T1000 (cell line): ENCODE measurements at places on chromosomes 13 and 19.

- no peak for DNase-seq
Observed at GRCh38 chr19:33054623-33055022, 10.1 kb downstream of the RHPN2 start.

GRCh38 chr13:94210816-94211215, 268.7 kb downstream of the DCT start:
- DNase-seq, result no peak

- DNase-seq, result no peak
Observed at GRCh38 chr13:30346789-30347167, 39.4 kb upstream of the KATNAL1 start.

- no peak for DNase-seq
Observed at GRCh38 chr13:30446126-30446500, 19.6 kb downstream of the HMGB1 start.

DNA sequence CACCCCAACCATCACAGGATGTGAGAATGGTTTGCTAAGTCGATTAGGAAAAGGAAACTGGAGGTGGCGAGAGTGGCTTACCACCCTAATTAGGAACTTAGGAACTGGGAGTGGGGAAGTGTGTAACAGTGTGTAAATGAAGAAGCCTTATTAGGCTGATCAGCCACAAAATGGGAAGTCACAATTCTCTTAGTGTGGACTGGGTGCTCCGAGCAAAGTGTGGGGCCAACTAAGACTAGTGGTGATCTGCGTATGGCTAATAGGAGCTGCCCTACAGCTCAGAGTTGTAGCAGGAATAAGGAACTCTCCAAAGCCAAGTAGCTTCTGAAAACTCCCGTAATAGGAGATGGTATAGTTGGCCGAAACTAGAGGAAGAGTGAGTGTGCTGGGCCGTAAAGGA, 7.6 kb downstream of the SIGLEC11 start:
- no peak for DNase-seq

DNA sequence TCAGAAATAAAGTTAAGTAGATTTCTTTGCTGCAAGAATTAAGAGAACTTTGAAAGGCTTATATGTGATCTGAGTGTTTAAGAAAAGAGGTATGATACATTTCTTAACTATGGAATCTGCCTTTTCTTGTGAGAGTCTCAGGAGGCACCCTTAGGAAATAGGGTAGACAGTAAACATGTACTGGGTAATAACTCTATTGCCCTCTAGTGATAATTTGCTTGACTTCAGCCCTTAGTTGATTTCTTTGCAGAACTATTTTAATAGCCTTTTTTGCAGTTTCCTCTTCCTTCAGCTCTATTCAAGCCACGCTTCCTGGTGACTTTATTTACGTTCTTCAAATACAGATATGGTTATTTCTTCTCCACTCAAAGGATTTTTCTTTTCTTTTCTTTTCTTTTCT, 37.0 kb upstream of the CCNA1 start:
- DNase-seq, result no peak

DNA sequence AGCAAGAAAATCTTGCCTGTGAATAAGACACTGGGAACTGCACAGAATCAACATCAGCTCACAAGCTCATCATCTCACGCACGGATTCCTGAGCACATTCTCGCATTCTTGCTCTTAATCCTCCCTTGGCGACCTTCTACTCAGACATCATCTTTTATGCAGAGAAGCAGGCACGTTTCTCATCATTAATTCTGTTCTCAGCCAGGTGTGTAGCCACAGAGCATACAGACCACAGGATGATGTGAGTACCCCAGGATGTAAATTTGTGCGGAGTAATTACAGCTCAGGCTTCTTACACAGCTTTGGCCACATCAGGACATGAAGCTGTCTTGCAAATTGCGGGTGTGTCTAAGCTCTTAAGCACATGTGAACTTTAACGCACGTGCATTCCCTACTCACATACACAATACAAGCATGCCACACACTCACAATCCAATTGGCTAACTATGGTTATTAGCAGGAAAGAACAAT, 36.5 kb upstream of the SACS start:
- no peak for DNase-seq

- no peak for DNase-seq
Observed at GRCh38 chr13:21895779-21896178, 224.9 kb downstream of the FGF9 start.
